GM23338 (cell line): ENCODE measurements at places on chromosomes 5 and 9. TPM values are rescaled to one million over a fixed set of nuclear protein-coding genes. Genes with fewer than 3 reads are reported as not detected.

- peaks cover 15% of the 10 kb centered on the region for H3K4me1 ChIP-seq
- H3K4me3 ChIP-seq: no peak overlapping the region
- H3K36me3 ChIP-seq: peaks cover 7% of the 10 kb centered on the region; the same call in 1 of the 2 replicates
- no peak for DNase-seq
- H3K27ac ChIP-seq: no peak overlapping the region
Measured at GRCh38 chr5:172235132-172235780, 41.3 kb downstream of the EFCAB9 start.

- no peaks in the 10 kb centered on the region for H3K36me3 ChIP-seq
- H3K27me3 ChIP-seq: no peaks in the 10 kb centered on the region
- no peaks in the 10 kb centered on the region for H3K4me1 ChIP-seq
- H3K27ac ChIP-seq: no peak overlapping the region
- no peak overlapping the region for H3K4me3 ChIP-seq
Measured at GRCh38 chr5:107223066-107223465, 447.7 kb downstream of the EFNA5 start.

GRCh38 chr5:142853682-142854081 is 83.5 kb downstream of the ARHGAP26 start:
- no peaks in the 10 kb centered on the region for H3K27me3 ChIP-seq
- DNase-seq: no peak
- peaks cover 37% of the 10 kb centered on the region for H3K4me1 ChIP-seq
- H3K36me3 ChIP-seq: no peaks in the 10 kb centered on the region

DNA sequence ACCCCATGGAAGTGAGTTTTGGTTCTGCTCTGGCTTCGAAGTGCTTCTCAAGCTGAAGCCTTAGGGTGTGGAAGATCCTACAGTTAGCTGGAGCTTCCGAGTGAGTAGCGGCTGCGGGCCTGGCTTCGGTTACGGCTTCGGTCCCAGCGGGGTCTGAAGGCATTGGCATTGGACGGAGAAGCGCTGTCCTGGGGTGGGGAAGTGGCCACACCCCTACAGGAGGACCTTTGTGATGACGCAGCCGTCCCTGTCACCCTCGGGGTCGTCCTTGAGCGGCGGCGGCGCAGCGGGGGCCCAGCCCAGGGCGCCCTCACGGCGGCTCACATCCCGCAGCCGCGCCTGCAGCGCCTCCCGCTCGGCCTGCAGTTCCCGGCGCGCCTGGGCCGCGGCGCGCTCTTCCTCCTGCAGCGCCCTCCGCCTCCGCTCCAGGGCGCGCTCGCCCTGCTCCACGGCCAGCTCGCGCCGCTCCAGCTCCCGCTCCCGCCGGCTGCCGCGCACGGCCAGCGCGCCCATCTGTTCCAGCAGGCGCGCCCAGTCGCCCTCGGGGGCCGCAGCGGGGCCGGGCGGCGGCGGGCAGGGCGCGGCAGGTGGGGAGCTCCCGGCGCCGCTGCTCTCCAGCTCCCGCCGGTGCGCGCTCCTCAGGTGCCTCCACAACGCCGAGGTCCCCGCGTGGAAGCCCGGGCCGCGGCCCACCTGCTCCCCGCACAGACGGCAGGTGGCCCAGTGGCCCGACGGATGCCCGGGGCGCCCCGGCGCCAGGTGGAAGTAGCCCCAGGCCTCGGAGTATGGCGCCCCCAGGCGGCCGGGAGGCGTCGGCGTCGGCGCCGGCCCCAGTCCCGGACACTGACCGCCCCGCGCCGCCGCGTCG is 9.9 kb downstream of the ZBED3 start:
- H3K27ac ChIP-seq: no peak overlapping the region
- no peaks in the 10 kb centered on the region for H3K36me3 ChIP-seq
- H3K4me3 ChIP-seq: peak overlapping the region; percentile 65
- peak; percentile 87 for DNase-seq
- peaks cover 5% of the 10 kb centered on the region; the same call in 1 of the 2 replicates for H3K4me1 ChIP-seq
- 0 out of 2 replicates have a peak, but pooled peaks cover 8% of the 10 kb centered on the region for H3K27me3 ChIP-seq

Gene TMEM215
- 0.71 and 0.79 TPM in 2 replicates for polyA plus RNA-seq
